ENCODE measurements at places on chromosomes 2 and 18.
A peak's percentile ranks its signal among the peaks of the same experiment; 100 is the strongest.

- DNase-seq, result no peak
Measured at GRCh38 chr2:23503097-23503496, 118.1 kb downstream of the KLHL29 start.

DNA sequence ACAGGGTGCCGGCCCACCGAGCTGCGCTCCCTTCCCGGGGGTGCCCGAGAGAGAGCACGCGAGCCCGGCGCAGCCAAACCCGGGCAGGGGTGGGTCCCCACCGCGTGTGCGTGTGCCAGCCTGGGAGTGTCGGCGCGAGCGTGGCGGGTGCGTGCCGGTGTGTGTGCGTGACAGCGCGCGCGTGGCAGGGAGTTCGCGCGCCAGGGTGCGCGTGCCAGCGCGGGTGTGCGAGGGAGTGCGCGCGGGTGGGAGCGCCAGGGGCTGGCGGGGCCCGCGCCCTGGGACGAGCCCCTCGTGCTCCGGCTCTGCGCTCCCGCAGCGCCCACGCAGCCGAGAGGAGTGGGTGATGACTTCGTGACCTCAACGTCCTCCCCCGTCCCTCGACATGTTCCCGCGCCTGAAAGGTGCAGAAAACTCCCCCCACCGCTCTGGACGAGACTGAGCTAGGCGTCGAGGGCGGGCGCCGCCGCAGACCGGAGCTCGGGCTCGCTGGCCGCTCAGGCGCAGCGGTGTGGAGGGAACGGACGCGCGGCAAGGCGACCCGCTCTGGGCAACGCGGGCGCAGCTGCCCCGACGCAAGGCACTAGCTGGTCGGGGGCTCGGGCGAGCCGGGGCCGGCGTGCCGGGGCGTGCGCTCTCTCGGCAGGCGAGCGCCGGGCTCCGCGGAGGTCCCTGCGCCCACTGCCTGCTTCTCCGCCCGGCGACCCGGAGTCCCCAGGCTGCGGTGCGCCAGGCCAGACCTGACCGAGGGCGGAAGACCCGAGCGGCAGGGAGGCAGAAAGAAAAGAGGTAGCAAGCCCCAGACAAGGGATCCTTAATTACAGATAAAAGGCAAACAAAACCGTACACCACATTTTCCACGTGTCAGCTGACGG lies 582.8 kb downstream of the ZEB2 start:
- peak; percentile 27 for DNase-seq

GRCh38 chr2:188975497-188976102 lies 1.4 kb downstream of the COL3A1 start:
- DNase-seq, result no peak

DNA sequence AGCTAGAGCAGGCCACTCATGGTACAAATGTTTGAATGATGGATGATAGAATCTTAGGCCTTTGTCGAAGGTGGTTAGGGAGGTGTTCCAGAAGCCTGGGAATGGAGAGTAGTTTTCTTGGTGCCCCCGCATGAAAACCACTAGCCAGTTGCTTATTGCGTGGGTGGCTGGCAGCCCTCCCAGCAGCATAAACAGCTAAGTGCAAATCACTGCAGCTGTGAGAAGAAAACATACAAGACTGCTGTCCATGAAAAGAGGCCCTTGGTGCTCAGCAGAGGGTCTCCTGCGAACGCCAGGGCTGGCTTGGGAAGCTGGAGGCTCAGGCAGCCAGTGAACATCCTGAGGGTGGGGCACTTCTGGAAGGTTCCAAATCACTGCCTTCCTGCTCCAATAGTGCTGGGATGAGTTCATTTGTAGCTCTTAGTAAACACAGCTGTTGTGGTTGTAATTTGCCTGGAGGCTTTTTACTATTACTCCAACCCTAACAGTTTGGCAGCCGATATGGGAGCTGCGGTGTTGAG lies 118.8 kb downstream of the MGAT5 start:
- no peak for DNase-seq

DNA sequence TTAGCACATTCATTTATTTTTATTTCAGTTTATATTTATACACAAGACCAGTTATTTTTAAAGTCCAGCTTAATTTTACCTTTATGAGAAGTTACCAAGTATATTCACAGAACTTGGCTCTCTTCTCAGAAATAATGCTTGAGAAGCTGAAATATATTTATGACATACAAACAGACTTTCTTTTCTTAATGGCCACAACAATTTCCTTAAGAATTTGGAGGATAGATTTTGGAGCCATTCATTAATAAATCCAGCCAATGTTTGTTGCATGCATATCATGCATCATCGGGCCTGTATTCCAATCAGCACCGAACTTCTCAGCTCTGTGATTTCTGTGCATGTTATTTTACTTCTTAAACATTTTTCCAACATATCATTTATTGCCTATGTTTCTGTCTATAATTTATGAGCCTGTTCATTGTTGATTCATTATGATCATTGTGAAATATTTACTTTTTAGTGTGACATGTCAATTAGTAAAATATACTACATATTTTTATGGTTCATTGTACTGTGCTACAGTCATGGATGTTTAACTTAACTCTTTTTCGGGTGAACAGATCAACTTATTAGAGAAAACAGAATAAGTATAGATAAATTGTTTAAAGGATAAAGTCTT lies 3.5 kb downstream of the GULP1 start:
- DNase-seq, result no peak

DNA sequence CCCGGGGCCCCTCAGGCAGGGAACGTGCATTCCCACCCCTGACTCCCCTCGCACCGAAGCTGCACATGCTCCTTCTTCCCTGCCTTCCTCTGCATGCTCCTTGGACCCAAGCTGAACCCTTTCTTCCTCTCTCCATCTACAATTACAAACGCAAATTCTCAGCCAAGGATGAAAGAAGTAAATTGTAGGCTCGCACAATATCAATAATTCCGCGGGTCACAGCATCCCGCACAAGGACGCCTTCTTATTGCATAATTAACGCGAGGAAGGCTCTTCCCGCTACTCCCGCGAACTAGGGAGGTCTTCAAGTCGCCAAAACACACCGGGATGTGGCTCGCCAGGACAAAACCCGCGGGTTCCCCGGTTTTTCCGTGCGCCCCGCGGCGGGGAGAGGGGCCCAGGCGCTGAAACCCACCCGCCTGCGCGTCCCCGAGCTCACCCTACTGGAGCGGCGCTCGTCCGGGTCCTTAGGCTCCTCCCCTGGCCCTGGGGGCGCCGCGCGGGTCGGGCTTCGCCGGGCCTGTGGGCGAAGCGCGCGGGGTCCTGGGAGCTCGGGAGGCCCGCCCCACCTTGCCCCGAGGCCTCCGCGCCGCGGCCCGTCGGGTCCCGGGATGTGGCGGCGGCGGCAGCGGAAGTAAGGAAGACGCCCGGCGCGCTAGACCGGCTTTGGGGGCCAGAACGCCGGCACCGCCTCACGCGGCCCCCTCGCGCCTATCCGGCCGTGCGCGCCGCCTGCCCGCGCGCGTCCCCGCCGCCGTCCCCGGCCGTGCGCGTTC lies at the start of gene CHST10:
TSS of gene CHST10 (minus strand) at position 734 of the 776 bp plus-strand sequence. CDS start 10,993 bp downstream, outside the sequence.
- DNase-seq, result peak; percentile 15

DNA sequence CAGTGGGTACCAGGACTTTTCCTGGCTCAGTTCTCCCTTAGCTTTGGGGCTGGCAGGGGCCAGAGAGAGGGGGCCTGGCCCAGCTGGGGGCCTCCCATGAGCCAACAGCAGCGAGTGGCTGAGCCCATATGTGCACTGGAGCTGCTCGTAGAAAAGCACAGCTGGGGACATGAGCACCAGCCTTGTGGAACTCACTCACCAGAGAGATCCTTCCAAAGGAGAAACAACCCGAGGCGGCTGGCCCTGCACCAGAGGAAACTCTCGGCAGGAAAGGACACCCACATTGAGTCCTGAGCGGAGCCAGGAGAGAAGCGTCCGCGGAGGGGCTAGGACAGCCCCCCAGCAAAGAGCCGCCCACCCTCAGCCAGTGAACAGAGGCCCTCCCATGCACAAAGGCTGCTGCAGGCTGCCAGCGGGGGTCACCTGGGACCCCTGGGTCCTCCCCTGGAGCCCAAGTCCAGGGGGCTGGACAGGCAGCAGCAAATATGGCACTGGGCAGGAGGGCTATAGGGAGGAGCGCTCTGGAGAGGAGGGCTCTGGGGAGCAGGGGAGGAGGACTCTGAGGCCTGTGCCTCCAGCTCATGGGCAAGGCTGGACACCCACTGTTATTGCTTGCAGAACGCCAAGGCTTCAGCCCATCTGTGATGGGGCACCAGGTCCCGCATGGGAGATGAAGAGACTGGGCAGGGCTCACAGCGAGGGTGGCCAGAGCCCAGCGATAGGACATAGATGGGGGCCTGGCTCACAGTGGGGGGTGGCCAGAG lies 42.1 kb upstream of the SNED1 start:
- no peak for DNase-seq

DNA sequence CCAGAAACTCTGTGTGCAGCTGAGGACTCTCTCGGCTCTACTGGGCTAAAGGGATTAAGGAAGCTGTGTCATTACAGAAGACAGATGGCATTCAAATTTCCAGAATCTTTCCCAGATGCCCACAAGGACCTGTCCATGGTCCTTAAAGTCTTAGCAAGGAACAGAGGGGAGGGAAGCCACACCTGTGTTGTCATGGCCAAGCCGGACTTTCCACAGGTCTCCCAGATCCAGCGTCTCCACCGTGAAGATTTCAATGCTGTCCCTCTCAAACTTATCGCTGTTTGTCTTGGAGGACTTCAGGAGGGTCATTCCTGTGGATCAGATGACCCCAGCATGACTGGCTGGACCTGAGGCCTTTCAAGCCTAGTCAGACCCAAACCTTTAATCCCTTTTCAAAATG lies 114.5 kb downstream of the LOXHD1 start:
- DNase-seq, result no peak
